ENCODE measurements at places on chromosomes 7 and 10. TPM values are rescaled to one million over a fixed set of nuclear protein-coding genes. Genes with fewer than 3 reads are reported as not detected.

KCP gene
- total RNA-seq = 3.4 TPM

ICA1 gene
- total RNA-seq = 18.3 TPM

PRR15 gene
- total RNA-seq = not detected

EVX1 gene
- total RNA-seq = not detected

DNA sequence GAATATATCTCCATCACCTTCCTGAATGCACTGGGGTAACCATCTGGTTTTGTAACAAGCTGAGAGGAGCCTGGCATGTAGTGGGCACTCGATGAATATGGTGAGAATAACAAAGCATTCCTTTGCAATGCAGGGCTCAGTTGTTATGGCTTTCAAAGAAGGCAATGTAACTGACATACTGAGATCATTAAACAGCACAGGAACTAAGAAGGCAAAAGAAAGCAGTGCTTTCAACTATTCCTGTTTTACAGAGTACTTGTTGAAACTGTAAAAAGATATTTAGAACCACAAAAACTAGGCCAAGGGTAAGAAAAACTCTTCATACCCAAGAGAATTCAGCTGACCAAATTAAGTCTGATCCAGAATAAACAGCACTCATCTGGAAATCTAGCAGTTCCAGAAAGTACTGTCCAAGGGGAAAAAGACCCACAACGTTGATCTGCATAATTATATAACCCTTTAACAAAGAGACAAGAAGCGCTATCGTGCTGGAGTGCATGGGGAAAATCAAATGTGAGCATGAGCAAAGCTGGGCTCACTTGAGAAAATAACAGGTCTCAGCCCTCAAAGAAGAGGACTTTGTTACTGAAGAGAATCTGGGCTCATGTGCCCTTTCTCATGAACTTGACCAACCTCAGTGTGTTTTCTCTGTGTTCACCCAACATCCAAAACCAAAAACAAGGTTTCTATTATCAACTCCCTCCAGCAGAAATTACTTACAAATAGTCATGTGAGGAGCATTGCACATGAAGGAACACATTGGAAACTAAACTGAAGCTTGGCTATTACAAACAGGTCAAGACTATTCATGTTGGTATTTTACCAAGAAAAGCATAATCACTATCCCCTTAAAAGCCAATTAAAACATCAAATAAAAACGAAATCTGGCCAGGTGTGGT is 116.2 kb downstream of the AVL9 start:
- no peak for DNase-seq
